ENCODE measurements at places on chromosomes 2 and 18.
A peak's percentile ranks its signal among the peaks of the same experiment; 100 is the strongest.

GRCh38 chr2:240739797-240740196 is 48.1 kb downstream of the AQP12A start:
- DNase-seq = peak; percentile 48

DNA sequence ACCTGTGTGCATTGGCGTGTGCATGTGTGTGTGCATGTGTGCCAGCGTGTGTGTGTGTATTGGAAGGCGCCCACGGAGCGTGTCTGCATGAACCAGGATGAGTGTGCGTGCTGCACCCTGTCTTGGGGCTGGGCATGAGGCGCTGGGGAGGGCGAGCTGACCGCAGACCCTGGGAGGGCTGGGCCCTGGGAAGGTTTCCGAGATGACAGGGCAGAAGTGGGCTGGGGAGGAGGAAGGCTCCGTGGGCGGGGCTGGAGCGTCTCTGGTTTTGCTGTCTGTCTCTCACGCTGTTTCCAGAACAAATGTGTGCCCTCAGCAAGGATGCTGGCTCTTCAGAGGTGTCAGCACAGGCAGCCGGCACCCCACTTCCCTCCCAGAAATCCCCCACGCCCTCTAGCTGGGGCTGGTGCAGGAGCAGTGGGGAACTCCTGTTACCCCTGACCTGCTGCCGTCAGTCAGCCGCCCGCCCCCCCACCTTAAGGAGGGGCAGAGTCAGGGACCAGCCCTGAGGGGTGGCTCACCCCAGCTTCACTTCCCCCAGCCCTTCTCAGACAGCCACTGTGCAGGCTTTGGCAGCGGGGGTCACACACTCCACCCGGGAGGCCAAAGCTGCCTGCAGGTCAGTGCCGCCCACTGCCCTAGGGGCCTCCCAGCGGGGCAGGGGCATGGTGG is at the start of gene GPR35:
Gene GPR35 (plus strand): TSS at position 531 of the 672 bp plus-strand sequence. CDS start 4,473 bp downstream, outside the sequence.
- DNase-seq = peak; percentile 83

DNA sequence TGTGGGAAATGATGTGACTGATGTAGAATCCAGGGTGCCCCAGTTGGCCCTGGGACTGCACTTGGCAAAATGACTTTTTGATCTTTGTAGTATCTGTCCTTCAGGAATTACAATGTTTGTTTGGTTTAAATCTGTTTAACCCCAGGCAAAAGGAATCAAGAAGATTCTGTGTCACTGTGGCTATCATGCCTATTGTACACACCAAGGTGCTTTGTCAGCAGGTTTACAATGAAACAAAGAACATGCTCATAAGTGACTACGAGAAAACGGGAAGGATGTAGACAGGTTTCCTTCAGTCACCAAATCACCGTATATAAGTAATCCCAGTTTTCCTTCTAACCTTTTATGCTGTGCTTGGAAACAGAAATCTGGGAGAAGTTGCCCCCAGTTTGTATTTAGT is 109.5 kb downstream of the RTN4 start:
- no peak for DNase-seq

- no peak for DNase-seq
Measured at GRCh38 chr2:63692002-63692606, 103.3 kb downstream of the MDH1 start.

DNA sequence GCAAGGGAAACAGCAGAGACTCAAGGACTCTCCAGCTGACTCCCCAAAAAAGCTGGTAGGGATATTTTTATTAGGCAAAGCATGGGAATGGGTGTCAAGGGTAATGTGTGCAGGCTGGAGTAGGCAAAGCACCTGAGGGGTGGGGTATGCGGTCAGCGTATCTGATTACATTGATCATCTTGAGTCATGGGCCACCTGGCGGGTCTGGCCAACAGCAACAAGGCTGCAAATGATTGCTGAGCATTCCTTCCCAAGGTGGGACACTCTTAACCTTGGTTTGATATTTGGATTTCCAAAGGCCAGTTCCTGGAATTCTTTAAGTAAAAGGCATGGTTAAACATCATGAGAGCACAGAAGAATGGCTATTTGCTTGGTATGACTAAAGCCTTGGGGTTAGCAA is 32.6 kb upstream of the CCBE1 start:
- DNase-seq = no peak

DNA sequence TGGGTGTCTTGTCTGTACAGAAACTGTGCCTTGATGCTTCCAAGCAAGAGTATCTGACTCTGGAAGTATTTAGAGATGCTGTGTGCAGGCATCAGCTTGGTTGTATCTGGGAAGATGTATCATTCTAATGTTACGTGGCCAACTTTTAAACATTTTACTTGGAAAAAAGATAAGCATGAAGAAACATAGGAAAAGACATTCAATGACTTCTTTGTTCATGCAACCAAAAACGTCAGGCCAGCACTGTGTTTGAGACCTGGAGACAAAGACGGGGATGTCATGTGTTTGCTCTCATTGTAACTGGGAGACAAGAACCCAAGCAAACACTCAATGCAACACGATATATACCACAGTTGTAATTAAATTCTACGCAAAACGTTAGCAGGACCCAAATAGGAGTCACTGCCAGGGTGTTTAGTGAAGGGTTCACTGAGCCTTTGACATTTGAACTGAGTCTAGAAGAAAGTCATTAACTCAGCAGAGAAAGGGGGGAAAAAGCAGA is 8.9 kb upstream of the SESTD1 start:
- DNase-seq = no peak

- DNase-seq = no peak
Measured at GRCh38 chr18:36903215-36903928, 74.4 kb downstream of the KIAA1328 start.

- no peak for DNase-seq
Measured at GRCh38 chr2:225233234-225233633, 166.3 kb upstream of the NYAP2 start.

GRCh38 chr2:59184276-59185020 is 943.3 kb upstream of the FANCL start:
- no peak for DNase-seq

GRCh38 chr18:55839343-55839742 is 251.4 kb upstream of the TCF4 start:
- no peak for DNase-seq

GRCh38 chr2:240627736-240628506 is 2.6 kb downstream of the GPR35 start:
- peak; percentile 16 for DNase-seq

DNA sequence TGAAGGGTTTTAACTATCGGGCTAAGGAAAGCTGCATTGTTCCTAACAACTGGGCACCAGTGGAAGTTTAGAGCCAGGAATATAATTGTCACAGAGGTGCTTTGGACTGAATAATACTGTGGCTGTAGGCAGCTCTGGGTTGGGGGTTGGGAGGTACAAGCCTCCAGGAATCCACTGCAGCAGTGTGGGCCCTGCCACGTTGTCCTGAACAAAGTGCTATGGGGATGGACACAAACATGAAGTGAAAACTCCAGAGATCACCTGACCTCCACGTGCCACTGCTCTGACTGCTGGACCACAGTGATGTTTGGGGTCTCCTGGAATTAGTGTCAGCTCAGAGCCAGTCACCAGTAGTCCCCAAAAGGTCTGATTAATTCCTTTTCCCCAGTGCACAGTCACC is 110.9 kb downstream of the BCL2 start:
- no peak for DNase-seq

- DNase-seq = no peak
Measured at GRCh38 chr2:39659765-39660611, 5.7 kb upstream of the TMEM178A start.

GRCh38 chr18:45684341-45685115 is 39.5 kb upstream of the SLC14A1 start:
- no peak for DNase-seq

Measured in activated T-cell treated with anti-CD3 and anti-CD28 coated beads, Interleukin-2, amount 50 U/mL, for 1 hour (primary cell).